AG04449 (cell line): ENCODE measurements at places on chromosomes 16 and 17.

DNA sequence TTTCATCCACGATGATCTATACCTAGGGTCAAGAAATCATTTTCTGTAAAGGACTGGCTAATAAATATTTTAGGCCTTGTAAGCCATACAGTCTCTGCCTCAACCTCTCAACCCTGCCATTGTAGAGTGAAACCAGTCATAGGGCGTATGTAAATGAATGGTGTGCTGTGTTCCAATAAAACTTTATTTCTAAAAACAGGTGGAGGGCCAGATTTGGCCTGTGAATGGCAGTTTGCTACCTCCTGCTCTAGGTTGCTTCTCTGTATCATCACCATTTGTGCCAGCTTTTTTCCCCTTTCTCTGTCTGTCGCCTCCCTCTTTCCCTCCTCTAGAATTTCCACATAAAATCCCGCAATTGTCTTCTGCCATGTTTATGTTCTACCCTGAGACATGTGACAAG lies 181.7 kb downstream of the XYLT1 start:
- DNase-seq: no peak

GRCh38 chr17:21388066-21388465 lies 11.9 kb downstream of the KCNJ12 start:
- no peak for DNase-seq

DNA sequence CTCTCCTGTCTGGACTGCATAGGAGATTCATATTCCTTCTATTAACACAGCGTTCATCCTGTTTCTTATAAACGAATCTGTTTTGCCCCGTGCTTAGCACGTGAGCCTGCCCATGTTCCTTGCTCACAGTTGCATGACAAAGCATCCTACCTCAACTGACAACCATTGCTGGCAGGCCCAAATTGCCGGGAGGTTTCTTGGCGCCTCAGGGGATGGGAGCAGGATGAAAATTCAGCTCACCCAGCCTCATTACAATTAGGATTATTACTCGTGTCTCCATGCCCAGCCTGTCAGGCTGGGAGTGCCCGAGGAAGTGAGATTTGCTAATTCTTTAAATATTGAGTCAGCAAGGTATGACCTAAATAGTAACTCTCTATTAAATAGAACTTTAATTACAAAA lies 36.7 kb upstream of the HELZ start:
- no peak for DNase-seq

DNA sequence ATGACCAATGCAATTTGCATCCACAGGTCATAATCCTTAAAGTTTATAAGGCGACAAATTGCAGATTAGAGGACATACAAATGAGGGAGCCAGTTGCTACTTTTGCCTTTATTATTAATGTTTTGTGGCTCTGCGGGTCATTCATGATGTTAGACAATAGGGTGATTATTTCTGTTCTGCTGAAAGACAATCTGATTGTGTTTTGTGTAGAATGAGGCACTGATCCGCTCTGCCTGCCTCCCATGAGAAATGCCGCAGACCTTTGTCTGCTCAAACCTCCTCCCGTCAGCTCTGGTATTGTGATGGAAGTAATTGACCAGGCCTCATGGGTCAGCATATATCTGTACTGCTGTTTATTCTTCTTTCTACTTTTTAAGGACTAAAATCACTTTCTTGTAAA lies 224.9 kb downstream of the PRKCA start:
- DNase-seq: no peak
